ENCODE measurements at places on chromosomes 5 and 9. TPM values are rescaled to one million over a fixed set of nuclear protein-coding genes. Genes with fewer than 3 reads are reported as not detected.

Gene PLEKHG4B
- 0.13 TPM for total RNA-seq

Gene NMUR2
- not detected for total RNA-seq

Gene HRH2
- 0.13 TPM for total RNA-seq

Gene SARDH
- under 0.01 TPM for total RNA-seq

Gene GRXCR2
- total RNA-seq, result not detected

Gene FRRS1L
- total RNA-seq, result under 0.01 TPM

Gene CDH9
- total RNA-seq, result not detected

Gene PRSS3
- total RNA-seq, result 12.8 TPM

Gene ERMP1
- total RNA-seq, result 16.6 TPM

Gene PCDHGA1
- 0.26 TPM for total RNA-seq

Gene IL4
- total RNA-seq, result not detected

Gene KCNT1
- not detected for total RNA-seq

Gene EQTN
- not detected for total RNA-seq

Gene ERAP2
- 3.9 TPM for total RNA-seq

Gene SLC25A2
- under 0.01 TPM for total RNA-seq

Gene CYLC2
- not detected for total RNA-seq

Gene SREK1
- 47.3 TPM for total RNA-seq

Gene FSD1L
- total RNA-seq, result 1.7 TPM

Gene PNPLA7
- total RNA-seq, result 1.1 TPM

Gene ARL14EPL
- under 0.01 TPM for total RNA-seq

Gene AMBP
- total RNA-seq, result not detected

Gene CTXN3
- not detected for total RNA-seq

Gene SLC12A7
- 32.2 TPM for total RNA-seq

Gene CAMK2A
- total RNA-seq, result not detected

Gene SH3PXD2B
- 24.3 TPM for total RNA-seq

Gene ANAPC2
- 15.1 TPM for total RNA-seq

Gene SLC36A3
- not detected for total RNA-seq

Gene SAXO1
- total RNA-seq, result not detected

Gene NTRK2
- total RNA-seq, result not detected

Gene OR1J2
- total RNA-seq, result not detected

Gene CLTB
- total RNA-seq, result 115 TPM

Gene CFAP90
- not detected for total RNA-seq

Gene ADAMTS2
- total RNA-seq, result 0.38 TPM
